ENCODE measurements at places on chromosomes 6 and 20. TPM values are rescaled to one million over a fixed set of nuclear protein-coding genes. Genes with fewer than 3 reads are reported as not detected.

GRCh38 chr6:113627480-113627879 lies 229.7 kb upstream of the MARCKS start:
- DNase-seq: no peak

- DNase-seq: peak; percentile 54
Measured at GRCh38 chr6:117483004-117483644, 650 bp downstream of the DCBLD1 start.

GRCh38 chr6:1840491-1841121 lies 230.9 kb downstream of the FOXC1 start:
- DNase-seq: no peak

- no peak for DNase-seq
Measured at GRCh38 chr6:157586088-157586414, 205.1 kb downstream of the ZDHHC14 start.

DNA sequence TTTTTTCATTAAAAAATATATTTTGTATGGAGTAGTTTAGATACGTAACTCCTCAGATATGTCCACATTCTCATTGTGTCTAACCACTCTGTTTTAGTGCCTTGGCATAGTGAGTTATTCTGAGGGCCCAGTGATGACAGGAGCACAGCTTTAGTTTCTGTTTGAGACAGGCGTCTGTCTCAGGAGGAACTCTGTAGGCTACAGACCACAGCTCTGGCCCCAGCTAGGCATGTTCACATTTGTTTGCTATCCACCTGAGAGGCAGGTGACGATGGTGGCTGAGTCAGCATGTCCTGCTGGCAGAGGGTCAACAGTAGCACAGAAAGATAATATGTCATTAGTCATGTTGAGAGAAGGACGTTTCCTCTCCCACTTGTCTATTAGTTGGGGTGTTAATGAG lies 16.3 kb downstream of the LRRC1 start:
- DNase-seq: peak; percentile 57

DNA sequence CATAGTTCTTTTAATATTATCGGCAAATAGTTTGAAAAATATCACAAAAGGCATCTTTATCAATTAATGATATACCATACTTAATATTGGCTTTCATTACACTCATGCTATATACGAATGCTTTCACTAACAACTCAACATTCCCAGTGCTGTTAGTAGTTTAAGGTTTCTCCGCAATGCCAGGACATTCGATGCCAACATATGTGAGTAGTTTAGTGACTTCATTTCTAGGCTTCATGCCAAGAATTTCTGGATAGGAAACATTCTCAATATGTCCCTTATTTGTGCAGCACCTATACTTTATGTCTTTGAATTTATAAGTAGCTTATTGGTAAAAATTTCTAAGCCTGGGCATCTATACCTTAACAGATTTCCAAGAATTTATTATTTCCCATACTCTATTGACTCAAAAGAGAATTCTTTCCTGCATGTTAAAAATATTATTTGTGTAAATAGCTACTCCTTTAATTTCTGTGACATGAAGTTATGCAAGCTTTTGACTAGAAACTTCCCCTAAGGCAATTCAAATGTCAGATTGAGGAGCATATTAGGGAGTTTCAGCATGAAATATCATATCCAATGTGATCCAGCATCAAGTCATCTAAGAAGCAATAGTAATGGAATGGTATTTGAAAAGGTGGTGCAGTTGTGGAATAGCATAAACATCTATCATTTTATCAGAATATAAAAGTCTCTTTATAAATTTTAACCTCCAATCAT lies 236.0 kb upstream of the STXBP5 start:
- DNase-seq: peak; percentile 75

DNA sequence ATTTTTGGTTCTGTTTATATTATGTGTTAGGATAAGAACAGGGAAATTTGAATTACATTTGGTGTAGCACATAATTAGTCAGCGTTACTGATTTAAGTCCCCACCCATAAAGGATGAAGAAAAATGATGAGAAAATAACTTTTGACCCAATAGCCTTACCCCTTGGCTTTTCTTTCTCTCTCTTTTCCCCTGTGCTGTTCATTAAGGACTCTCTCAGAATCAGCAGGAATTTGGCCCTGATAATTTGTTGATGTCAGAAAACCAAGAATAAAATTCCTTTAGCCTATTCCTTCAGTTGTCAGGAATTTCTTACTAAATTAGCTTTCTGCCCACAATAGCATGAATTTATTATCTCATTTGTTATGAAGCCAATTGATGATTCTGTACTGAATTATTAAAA lies 18.5 kb downstream of the PLCB1 start:
- no peak for DNase-seq

DNA sequence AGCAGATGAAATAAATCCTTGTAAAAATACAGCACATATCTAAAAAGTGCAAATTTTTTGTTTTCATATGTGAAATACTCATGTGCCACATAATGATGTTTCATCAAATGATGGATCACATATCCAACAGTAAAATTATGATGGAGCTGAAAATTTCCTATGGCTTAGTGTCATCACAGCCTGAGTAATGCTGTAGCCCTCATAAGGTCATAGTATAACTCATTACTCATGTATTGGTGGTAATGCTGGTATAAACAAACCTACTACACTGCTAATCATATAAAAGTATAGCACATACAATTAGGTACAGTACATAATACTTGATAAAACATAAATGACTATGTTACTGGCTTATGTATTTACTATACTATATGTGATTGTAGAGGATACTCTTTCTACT lies 12.9 kb downstream of the TSPYL1 start:
- peak; percentile 43 for DNase-seq

GRCh38 chr6:101069191-101069795 lies 188.2 kb upstream of the ASCC3 start:
- DNase-seq: peak; percentile 34

DNA sequence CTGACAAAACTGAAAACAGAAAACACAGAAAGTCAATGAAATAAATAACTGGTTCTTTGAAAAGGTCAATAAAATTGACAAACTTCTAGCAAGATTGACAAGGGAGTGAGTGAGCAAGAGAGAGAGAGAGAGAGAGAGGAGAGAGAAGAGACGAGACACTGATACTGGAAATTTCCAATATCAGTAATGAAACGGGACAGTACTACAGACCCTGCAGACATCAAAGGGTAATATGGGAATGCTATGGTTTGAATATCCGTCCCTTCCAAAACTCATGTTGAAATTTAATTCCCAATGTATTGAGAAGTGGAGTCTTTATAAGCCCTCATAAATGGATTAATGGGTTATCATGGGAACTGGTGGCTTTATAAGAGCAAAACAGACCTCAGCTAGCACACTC lies 3.8 kb downstream of the TTI1 start:
- DNase-seq: no peak

DNA sequence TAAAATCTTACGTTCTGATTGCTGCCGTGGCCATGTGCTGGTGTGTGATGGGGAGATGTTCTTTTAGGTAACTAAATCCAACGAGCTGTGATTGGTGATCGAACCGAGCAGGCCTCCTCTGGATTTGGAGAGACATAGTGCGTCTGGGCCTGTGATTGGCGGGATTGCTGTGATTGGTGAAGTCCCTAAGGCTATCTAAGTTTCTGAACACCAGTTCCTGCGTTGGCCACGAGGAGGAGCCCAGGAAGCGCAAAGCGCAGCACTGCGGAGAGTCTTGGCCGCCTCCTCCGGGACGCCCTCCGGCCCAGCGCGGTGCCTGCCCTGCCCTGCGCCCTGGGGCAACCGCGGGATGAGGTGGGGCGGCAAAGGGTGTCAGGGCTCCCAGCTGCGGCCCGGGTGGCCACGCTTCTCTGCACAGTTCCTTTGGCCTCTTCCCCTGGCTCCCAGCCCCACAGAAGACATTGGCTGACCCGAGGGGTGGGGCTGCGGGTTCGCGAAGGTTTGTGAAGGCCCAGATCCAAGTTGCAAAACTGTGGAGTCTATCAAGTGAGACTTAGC lies 33.0 kb downstream of the HNF4A start:
- peak; percentile 72 for DNase-seq

GRCh38 chr6:121335087-121336008 lies 1.1 kb upstream of the TBC1D32 start:
- no peak for DNase-seq

- no peak for DNase-seq
Measured at GRCh38 chr20:35206802-35207201, 19.7 kb upstream of the MMP24 start.

DNA sequence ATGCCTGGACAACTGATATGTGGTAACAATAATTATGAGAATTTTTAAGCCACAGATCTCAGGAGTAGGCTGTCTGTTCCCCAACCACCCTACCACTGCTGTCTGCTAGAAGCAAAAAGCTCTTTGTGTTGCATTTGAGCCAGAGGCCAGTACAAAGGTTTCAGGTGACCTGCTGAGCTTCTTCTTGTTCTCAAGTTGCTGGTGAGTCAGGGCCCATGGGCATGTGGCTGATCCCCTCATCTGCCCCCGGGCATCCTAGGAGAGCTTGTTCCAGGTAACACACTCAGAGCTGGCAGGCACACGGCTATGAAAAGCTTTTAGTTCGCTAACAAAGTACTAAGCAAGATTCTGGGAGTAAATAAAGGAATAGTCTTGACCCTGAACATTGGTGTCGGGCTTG lies 285.3 kb downstream of the CDC5L start:
- no peak for DNase-seq

GRCh38 chr6:144298194-144298593 lies 13.1 kb downstream of the UTRN start:
- no peak for DNase-seq

GABRR1 gene
- not detected for total RNA-seq

C6orf52 gene
- 1.9 TPM for total RNA-seq

ZKSCAN3 gene
- 3.4 TPM for total RNA-seq

KIF6 gene
- 2.9 TPM for total RNA-seq

METTL24 gene
- not detected for total RNA-seq

RIOK1 gene
- total RNA-seq: 71.9 TPM
